ENCODE measurements at places on chromosomes 1 and 21. TPM values are rescaled to one million over a fixed set of nuclear protein-coding genes. Genes with fewer than 3 reads are reported as not detected.

DNA sequence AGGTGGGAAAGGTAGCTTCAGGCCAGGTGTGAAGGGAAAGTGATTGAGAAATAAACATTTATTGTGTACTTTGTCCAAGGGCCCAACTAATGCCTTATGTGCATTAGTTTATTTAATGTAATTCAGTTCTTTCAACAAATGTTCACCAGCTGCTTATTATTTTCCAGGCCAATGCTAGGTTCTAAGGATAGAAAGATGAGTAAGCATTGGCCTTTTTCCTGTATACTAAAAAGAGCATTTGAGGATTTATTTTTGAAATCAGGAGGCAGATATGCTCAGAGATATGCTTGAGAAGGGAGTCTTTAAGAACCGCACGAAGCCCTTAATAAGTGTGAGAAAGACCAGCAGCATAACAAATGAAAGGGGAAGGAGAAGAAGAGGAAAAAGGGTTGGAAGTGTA lies 32.0 kb downstream of the CLCA1 start:
- DNase-seq, result peak; percentile 64

- DNase-seq, result no peak
Measured at GRCh38 chr1:10980841-10981727, 31.4 kb upstream of the TARDBP start.

- peak; percentile 22 for DNase-seq
Measured at GRCh38 chr21:33843216-33843615, 72.4 kb downstream of the ATP5PO start.

GRCh38 chr1:229874136-229874535 lies 192.9 kb upstream of the GALNT2 start:
- DNase-seq, result no peak

Gene RPS27
- 3,303 TPM for polyA plus RNA-seq

Gene CD1D
- polyA plus RNA-seq, result 2.0 TPM

Gene CXADR
- polyA plus RNA-seq, result 0.69 TPM

DNA sequence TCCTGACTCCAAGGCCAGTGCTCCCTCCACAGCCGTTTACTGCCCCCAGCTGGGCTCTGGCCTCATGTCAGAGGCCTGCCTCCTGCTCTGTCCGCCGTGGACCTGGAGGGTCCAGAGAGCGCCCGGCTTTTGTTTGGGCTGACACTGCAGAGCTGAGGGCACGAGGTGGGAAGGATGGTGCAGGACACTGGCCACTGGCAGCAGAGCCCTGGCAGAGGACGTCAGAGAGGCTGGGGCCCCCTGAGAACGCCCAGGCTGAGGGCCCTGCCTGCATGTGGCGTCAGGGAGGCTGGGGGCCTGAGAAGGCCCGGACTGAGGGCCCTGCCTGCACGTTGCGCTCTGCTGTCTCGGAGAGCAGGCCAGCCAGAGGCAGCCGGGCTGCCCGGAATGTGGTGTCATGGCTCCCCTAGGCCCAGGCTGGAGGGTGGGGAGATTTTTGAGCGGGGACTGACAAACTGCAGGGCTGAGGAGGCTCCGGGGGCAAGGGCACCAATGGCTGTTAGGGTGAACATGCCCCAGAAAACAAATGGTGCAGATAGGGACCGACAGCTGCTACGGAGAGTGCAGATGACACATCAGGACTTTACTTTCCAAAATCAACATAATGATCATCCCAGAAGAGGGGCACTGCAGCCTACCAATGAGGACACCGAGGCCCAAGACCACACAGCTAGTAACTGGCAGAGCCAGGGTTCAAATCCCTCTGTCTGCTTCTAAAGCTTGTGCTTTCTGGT lies 31.7 kb downstream of the SLC66A1 start:
- no peak for DNase-seq

Gene C1orf53
- polyA plus RNA-seq, result 1.4 TPM

GRCh38 chr21:31557421-31558188 lies 101.9 kb upstream of the SOD1 start:
- DNase-seq, result no peak

DNA sequence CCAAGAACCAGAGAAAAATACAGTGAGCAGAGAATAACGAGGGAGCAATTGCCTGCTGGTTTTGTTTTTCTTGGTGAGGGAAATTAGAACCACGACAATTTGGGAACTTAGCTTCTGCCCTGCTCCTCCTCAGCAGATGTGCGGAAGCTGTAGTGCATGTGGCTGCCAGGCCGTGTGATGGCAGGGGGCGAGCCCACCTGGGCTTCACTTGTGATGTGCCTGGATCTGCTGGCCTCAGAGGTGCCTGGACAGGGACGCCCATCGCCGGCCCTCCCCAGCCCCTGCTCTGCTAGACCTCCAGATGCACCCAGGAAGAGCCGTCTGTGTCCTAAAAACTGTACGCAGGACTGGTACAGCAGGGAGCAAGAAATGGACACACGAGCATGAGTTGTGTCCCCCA lies 28.5 kb upstream of the C1orf174 start:
- DNase-seq, result no peak

DNA sequence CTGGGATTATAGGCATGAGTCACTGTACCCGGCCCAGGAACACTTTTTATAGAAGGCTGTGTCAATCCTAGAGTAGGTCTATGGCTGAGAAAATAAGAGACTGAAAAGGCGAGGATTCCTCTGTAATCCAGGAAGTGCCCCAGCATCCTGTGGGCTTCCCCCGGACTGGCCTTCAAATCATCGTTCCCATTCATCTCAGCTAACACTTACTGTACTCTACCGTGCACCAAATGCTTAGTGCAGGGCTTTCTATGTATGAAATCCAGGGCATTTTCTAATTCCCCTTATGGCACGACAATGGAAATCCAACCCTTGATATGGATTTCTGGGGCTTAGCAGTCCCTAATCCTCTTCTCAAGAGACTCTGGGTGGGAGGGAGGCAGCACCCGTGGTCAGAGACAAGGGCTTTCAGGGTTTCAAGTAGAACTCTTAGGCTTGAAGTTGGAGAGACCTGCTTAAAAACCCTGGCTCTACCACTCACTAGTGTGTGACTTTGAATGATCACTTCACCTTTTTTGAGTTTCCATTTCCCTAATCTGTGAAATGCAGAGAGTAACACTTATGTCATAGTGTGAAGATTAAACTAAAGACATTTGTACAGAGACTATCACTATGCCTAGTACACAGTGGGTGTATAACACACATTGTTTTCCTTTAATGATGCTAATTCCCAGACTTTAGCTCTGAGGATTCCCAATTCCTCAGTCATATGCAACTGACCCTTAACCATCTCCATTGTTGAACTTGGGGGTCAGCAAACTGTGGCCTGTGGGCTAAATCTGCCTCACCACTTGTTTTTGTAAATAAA lies 20.3 kb downstream of the MECR start:
- no peak for DNase-seq

DNA sequence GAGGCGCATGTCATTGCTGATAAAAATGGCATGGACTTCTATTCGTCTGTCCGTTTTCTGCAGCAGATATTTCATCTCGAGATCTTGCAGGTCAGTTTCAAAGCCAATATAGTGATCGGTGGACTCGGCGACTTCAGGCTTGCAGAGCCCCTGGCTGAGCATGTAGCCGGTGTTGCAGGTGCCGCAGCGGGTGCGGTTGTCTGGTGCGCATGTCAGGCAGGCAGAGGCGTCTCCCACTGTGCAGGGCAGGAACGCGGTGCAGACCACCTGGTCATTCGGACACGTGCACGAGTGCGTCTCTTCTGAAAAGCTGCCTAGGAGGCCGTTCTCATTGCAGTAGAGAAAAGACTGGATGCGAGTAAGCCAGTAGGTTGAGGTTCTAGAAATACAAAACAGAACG lies 378.9 kb downstream of the BRINP3 start:
- DNase-seq, result no peak

Gene CHI3L2
- polyA plus RNA-seq, result not detected
